ENCODE measurements at places on chromosomes 5 and 9.

- DNase-seq, result no peak
Measured at GRCh38 chr5:16806711-16807546, 129.2 kb downstream of the MYO10 start.

DNA sequence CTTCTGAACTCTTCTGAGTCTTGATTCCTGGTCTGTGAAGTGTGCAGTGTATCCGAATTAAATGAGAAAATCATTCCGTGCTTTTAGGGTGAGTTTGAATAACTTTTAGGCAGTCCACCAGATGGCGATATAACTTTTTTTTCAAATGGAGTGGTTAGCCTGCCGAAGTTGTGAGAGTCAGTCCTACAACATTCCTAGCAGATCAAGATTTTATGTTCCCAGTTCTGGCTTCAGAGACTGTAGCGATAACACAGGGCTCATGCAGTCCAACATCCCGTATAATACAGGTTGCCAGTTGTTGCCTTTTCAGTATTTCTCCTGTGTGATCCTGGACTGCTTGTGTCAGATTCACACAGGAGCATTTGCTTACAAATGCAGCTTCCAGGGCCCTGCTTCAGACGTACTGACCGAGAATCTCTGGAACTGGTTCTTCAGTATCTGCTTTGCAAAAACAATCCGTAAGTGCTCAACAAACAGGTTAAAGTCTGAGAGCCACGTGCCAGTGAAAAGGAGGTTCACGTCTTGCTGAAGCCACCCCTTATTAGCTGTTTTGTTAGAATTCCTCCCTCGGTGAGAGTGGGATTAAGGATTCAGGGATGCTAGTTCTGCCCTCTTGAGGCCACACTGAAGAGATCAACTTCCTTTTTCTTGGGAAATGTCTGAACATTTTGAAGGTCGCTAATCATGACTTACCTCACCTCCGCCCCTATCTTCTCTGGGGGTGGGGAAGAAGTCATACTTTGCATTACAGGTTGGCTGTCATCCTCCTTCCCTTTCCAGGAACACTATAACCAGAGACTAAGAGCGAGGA lies 22.8 kb downstream of the SMIM3 start:
- no peak for DNase-seq

DNA sequence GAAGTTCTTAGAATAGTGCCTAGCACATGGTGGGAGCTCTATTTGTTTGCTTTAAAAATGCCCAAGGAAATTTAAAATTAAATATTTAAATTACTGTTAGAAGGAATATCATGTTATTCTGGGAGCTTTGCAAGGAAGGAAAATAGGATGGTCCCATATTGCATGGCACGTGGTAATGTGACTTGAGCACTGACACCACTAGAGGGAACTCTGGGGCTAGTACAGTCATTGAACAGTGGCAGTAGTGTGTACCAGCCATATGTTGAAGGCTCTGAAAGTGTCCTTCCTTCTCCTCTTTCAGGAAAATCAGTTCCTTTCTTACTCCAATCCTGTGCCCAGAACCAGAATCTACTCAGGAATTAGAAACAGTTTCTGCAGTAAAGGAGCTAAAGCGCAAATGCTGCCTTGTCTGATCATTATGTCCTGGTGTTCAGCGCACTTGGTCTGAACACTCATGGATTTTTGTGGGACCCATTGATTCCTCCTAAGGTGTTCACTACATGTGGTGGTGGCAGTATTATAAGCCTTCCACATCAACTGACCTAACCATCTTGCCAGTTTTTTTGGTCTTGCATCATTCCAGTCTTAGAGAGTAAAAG lies 54.1 kb downstream of the GDA start:
- no peak for DNase-seq

DNA sequence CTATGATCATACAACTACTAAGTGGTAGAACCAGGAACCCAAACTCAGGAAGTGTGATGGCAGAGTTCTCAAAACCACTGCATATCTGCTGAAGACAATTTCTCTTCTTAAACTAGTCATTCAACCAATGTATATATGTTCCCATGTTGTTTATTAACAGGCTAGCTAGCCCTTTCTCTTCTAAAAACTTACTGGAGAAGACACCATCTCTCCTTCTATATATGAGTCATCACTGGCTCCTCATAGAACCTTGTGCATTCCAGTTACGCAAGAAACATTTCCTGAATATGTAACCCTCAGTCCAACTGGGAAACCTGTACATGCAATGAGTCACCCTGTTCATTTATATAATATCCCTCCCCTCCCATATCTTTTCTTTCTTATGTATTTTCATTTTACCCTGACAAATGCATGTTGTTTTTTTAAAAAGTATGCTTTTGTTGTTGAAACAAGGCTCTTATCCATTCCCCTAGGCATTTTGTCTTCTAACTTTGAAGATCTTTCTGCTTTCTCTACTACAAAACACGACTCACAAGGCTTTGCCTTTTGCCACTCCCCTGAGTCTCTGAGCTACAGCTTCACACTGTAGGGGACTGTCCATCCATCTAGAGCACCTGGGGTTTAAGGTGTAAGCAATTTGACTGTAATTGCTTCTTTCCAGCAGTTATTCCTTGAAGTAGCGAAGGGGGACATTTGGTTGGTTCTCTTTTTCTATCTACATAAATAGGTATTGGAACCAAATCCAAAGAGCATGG lies 119.5 kb downstream of the ANXA1 start:
- DNase-seq, result no peak

DNA sequence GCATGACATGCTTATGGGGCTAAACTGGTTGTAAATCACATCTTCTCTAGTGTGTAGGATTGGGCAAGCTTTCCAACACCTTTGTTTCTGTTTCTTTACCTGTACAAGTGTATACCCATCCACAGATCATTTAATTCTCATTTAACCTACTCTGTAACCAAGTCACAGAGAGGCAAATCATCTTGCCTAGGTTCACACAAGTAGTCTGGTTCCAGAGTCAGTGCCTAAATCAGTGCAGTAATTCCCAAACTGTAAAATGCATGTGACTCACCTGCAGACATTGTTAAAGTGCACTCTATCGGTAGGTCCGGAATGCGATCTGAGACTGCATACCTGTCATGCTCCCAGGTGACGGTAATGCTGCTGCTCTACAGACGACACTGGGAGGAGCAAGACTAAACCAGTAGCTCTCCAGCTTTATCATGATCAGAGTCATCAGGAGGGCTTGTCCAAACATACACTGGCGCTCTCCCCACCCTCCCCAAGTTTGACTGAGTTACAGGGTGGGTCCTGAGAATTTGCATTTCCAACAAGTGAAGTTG lies 107.9 kb upstream of the FREM1 start:
- no peak for DNase-seq

GRCh38 chr5:34838785-34839714 lies at the start of gene TTC23L:
Gene TTC23L (plus strand): TSS chr5:34839164. CDS start chr5:34840672, 1,508 bp downstream.
- DNase-seq, result peak; percentile 92

DNA sequence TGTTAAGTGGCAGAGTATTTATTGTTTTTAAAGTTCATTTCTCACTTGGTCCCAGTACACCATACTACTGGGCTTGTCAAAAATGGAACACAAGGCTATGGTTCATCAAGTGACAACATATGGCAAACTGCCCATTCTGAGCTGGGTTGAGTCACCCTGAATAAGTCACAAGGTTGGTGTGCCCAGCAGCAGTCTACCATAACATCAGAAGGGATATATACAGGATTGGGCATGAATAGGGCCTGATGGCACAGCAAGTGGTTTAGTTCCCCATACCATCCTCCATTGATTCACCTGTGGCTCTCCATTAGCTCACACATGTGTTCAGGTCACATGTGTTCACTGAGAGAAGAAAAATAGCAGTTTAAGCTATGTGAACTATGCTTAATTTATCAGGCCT lies 249.8 kb upstream of the PRDM9 start:
- DNase-seq, result no peak

- DNase-seq, result no peak
Measured at GRCh38 chr5:124080256-124080655, 568.3 kb downstream of the CSNK1G3 start.

GRCh38 chr9:127015921-127016512 lies 101.4 kb downstream of the RALGPS1 start:
- no peak for DNase-seq

GRCh38 chr5:52623291-52623690 lies 164.4 kb upstream of the ITGA1 start:
- DNase-seq, result no peak

Data from effector memory CD4-positive, alpha-beta T cell (primary cell).